GOT3 (cell line): ENCODE measurements at places on chromosomes 1 and 21.

GRCh38 chr1:9455487-9456234 lies 83.6 kb upstream of the SLC25A33 start:
- no peak for DNase-seq

- no peak for DNase-seq
Measured at GRCh38 chr1:166597516-166597915, 241.8 kb upstream of the POGK start.

DNA sequence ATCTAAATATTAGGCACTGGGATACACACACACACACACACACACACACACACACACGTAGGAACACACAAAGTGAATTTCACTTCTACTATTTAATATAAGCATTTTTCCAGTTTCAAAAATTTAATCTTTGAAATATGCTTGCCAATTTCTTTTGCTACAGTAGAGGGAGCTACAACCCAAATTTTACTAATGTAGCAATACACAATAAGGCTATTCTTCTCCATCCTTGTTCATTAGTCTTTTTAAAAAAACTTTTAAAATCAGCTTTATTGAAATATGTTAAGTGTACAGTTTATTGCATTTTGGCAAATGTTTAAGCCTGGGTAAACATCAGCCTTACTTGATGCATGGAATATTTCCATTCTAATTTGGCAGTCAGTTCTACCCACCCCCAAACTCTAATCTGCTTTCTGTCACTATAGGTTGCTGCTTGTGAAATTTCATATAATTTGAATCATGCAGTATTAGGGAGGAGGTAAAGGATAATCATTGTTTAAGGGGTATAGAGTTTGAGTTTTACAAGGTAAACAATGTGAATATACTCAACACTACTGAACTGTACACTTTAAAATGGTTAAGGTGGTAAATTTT lies 93.0 kb upstream of the TENT5C start:
- DNase-seq, result no peak

DNA sequence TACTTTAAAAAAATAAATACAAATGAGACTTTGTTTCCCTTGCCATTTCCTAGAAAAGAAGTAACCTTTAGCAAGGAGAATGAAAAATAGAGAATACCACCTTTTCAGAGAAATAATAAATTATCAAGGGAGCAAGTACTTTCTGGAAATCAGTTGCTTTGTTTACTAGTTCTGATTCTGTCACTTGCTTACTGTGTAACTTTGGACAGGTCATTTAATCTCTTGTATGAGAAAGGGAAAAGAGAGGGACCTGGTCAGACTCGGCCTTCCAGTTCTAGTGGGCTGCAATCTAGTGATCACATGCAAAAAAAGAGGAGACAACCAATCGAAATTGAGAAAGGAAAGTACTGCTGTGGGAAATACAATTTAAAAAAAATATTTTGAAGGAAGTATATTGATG lies 34.2 kb downstream of the KCTD3 start:
- DNase-seq, result no peak

DNA sequence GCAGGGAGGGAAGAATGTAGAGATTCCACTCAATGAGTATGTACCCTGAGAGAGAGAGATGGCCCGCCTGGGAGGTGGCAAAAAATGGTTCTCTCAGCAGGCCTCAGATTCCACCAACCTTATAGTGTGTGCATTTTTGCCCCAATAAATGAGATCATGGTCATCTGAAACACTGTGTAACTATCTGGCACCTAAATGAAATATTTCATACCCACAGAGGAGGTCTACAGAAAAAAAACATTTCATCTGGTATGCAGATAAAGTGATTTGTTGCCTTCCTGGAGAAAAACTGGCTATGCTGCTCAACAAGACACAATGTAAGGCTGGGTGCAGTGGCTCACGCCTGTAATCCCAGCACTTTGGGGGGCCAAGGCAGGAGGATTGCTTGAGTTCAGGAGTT lies 4.9 kb downstream of the TMCO2 start:
- DNase-seq, result no peak

- DNase-seq, result no peak
Measured at GRCh38 chr1:197692965-197693364, 82.3 kb downstream of the DENND1B start.

- no peak for DNase-seq
Measured at GRCh38 chr21:41374867-41375533, 13.2 kb downstream of the MX2 start.

GRCh38 chr1:17885663-17886320 lies 130.7 kb downstream of the ACTL8 start:
- DNase-seq, result no peak
